ENCODE measurements at places on chromosomes 5 and 9.

- DNase-seq = no peak
Observed at GRCh38 chr5:56580864-56581263, 234.5 kb upstream of the MAP3K1 start.

DNA sequence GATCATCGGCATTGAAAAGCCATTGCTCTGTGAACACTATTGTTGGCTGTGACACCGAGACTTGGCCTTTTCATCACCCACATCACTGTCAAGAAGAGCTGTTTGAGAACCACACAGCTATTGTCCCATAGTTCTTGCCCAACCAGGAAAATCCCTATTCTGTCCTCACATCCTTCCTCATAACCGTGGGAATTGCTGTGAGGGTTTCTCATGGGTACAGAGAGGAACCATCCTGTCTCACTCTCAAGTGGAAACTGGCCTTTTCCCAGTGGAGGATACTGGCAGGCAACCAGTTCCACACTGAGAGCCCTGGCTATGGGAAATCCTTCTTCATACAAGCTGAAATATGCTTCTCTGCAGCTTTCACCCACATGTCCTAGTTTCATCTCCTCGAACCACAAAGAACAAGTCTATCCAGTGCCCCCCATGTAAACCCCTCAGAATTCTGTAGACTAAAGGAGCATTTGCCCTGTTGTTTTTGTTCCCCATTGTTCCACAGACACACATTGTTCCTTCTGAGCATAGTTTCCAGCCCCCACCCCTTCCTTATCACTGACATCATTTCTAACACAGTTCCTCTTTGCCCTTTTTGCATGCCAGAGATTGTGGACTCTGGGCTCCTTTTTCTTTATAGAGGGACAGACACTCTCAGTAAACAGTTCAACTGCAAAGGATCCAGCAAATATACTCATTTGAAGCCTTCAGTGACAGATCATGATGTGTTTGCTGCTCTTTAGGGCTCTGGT, 57.8 kb upstream of the C5orf46 start:
- no peak for DNase-seq

GRCh38 chr5:126741361-126741760, 35.6 kb upstream of the LMNB1 start:
- DNase-seq = no peak

DNA sequence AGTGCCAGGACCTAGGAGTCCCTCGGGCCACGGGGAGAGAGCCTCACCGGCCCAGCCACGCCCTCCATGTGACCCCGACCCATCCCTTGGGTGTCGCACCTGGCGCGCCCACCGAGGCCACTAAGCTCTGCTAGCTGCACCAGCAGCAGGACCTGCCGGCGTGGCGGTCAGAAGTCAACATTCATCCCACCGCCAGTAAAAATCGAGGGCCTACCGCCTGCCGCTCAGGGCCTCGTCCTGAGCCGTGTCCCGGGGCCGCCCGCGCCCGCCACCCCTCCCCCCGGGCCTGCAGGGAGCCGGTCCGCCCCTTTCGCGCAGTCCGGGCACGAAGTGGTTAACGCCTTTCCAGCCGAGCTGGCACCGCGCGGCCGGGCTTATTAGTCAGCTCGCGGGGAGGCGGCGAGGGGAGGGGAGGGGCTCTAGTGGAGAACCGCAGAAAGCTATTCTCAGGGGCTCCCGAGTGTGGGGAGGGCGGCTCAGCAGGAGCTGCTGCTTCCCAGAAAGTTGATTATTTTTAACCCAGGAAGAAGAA, 124.4 kb downstream of the C9orf50 start:
- DNase-seq = peak; percentile 70

DNA sequence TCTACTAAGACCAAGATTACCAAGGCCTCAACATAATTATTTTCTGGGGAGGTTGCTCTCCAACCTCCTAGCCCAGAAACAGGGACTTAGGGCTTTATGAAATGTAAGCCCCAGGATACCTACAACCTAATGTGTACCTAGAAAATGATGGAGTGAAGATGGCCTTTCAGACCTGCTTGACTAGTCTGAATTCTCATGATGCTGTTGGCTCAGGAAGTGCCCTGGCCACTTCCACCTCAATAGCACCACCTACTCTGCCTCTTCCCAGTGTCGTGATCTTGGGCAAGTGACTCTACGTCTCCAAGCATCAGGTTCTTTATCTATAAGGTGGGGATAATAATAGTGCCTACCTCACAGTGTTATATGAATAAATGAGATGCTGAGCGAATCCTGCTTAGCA, 57.9 kb upstream of the GARNL3 start:
- no peak for DNase-seq

Data from GM06990 (cell line).